Activated CD8-positive, alpha-beta T cell treated with anti-CD3 and anti-CD28 coated beads, Interleukin-2, amount 10 ng/mL, durations not matched to agents 7 days and 5 days (primary cell): ENCODE measurements at places on chromosomes 2 and 18.

GRCh38 chr2:58540681-58541080 is 299.6 kb upstream of the FANCL start:
- DNase-seq, result no peak

DNA sequence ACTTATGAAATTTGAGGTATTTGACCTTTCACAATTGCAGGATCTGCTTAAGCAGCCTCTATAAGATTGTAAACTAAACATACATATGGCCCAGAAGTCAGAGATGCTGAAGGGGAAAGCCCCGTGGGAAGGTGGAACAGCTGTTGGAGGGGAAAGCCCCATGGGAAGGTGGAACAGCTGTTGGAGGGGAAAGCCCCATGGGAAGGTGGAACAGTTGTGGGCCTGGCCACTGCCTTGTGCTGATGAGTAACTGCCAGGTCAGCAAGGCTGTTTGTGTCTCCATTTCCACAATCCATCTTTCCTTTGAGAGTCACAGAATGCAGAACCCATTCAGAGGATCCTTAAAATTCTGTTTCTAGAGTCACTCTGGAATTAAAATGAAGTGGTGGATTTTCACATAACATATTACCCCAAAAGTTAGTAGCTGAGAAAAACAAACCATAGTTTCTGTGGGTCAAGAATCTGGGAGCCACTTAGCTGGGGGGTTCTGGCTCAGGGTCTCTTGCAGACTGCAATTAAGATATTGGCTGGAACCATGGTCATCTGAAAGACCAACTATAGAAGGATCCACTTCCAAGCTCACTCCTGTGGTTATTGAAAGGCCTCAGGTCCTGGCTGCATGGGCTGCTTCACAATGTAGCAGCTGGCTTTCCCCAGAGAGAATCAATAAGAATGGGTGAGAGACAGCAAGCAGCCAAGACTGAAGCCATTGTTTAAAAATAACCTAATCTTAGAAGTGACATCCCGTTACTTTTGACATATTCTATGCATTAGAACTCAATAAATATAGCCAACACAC is 86.6 kb upstream of the CAVIN2 start:
- no peak for DNase-seq

DNA sequence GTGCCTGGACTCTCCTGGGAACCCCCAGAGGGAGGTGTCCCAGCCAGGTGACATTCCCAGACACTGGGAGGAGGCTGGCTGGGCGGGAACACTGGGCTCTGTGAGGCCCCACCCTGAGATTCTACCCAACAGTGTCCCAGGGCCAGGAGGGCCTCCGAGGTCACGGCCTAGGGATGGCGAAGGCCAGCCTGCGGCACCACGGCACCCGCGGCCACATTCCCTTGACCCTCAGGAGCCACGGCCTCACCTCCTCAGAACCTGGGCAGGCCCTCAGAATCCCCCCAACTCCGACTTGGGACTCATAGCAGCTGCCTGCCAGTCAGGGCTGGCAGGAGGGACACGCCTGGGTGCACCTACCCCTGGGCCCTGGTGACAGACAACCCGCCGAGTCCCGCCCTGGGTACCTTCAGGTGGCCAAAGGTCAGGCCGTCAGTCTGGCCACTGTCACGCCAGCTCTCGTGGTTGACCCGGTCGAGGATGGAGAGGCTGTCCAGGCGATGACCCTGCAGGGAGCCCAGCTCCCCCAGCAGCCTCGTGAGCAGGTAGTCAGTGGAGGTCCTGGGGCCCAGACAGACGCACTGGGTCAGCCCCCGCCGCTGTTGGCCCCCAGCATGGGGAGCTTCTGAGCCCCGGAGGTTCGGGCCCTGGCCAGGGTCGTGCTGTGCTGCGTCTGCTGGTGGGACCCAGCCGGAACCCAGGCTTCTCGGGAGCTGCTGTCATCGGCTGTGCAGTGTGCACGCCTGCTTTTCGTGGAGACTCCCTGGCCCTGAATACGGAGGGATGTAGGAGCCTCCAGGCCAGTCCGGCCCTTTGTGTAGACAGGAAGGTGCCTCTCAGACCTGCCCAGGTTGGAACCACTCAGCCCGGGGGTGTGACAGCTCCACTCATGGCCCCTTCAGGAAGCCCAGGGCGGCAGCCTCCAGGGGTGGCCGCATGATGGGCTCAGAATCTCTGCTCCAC is 6.1 kb downstream of the MAB21L4 start:
- no peak for DNase-seq

DNA sequence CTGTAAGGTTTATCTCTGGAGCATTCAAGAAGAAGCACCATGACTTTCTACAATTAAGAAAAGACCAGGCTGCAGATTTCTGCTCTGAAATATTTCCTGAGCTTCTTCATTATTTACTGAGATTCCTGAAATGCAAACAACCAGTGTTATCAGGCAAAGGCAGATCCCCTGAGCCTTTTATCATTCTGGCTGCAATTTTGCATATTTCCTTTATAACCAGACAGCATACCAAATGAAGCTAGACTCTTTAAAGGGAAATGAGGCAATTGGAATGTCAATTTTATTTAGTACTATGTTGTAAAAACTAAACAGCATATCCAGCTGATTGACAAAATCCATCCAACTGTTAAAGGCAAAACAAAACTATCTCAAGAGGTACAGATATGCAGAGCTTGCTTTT is 372.5 kb downstream of the RIT2 start:
- DNase-seq, result no peak

- no peak for DNase-seq
Measured at GRCh38 chr2:73142937-73143336, 30.2 kb upstream of the RAB11FIP5 start.

DNA sequence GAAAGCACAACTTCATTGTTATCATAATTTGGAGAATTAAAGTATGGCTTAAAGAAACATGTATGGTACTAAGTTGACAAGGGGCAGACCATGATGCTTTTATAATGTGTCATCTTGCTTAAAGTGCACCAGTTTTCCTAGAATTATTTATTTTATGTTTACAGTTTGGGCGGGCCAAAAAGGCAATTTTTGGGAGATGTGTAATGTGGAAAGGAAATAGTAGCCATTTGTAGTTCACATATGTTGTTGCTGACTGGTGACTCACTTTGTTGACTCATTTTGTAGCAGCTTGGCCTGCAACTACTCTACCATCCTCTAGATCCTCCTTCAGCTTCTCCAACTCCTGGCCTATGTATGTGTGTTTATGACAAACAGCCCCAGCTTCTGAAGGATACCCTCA is 7.7 kb downstream of the ZSCAN30 start:
- DNase-seq, result no peak

DNA sequence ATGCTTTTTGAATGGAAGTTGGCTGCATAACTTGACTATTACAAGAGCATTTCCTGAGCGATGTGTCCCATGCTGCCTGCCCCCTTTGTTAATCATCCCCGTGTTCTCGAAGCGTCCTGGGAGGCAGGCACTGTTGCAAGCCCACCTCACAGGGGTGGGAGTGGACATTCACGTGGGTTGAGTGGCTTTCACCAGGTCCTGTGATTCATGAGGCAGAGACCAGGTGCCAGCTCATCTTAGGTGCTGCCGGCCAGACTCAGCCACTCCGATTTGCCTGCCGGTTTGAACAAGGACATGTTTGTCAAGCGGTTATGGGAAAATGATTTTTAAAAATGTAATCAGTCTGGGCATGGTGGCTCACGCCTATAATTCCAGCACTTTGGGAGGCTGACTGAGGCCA is 112.5 kb downstream of the ZNF532 start:
- no peak for DNase-seq

GRCh38 chr2:155663265-155663664 is 669.3 kb downstream of the NR4A2 start:
- no peak for DNase-seq

GRCh38 chr2:112588611-112589045 is 4.2 kb downstream of the CHCHD5 start:
- no peak for DNase-seq

DNA sequence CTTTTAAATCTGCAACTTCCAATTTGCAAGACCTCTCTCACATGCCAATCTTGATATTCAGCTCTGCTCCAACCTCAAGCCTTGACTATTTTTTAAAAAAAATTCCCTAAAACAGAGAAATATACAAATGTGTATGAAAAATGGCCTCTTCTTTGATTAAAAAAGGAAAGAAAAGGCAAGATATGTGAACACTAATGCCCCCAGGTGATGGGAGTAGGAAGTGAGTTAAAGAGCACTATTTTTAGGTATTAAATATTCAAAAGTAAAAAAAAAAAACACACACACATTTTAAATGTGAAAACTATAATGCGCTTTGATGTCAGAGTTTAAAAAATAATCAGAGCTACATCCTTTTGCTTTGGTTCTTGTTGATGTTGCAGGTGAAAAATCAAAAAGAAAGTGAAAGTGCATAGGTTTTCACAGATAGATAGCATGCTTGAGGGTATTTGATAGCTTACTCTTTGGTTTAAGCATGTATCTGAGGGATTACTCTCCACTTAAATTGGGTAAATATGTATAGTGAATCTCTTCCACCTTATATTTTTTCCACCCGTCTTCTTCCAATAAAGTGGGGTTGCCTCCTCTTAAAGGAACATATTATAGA is 406.0 kb upstream of the POU3F3 start:
- DNase-seq, result no peak

DNA sequence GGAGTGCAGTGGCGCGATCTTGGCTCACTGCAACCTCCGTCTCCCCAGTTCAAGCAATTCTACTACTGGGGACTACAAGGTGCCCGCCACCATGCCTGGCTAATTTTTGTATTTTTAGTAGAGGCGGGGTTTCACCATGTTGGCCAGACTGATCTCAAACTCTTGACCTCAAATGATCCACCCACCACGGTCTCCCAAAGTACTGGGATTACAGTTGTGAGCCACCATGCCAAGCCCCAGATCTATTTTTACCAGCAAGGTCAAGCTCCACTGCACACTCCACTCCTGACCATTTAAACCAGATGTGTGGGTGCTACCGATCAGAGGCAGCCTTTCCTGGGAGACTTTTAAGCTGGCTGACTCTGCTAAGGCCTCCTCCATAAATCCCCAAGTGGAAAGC is 67.5 kb upstream of the CD226 start:
- DNase-seq, result no peak
